A172 (cell line): ENCODE measurements at places on chromosomes 16 and 17. TPM values are rescaled to one million over a fixed set of nuclear protein-coding genes. Genes with fewer than 3 reads are reported as not detected.

SEPTIN12 gene
- total RNA-seq = not detected in 2 replicates

- DNase-seq = no peak
Observed at GRCh38 chr17:80070375-80071115, 30.8 kb upstream of the GAA start.

- no peak for DNase-seq
Observed at GRCh38 chr17:27338536-27338985, 44.6 kb downstream of the WSB1 start.

GRCh38 chr17:66087073-66087472, 104.9 kb downstream of the CEP112 start:
- DNase-seq = no peak

DNA sequence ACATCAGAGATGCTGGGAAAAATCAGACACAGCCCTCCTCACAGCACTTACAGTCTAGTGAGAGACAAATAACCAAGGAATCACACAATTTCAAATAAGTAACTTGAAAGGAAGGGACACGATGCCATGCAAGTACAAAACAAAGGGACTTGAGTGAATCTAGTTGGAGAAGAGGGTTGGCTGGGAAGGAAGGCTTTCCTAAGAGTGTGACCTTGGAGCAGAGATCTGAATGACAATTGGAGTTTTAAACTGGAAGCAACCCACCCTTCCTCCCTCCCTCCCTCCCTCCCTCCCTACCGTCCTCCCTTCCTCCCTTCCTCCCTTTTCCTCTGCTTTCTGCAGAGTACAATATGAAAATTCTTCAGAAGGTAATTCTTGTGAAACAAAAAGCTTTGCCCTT, 31.1 kb downstream of the ADAMTS18 start:
- DNase-seq = no peak

- peak; percentile 76 for DNase-seq
Observed at GRCh38 chr17:47802341-47803022, 19.1 kb downstream of the OSBPL7 start.

DNA sequence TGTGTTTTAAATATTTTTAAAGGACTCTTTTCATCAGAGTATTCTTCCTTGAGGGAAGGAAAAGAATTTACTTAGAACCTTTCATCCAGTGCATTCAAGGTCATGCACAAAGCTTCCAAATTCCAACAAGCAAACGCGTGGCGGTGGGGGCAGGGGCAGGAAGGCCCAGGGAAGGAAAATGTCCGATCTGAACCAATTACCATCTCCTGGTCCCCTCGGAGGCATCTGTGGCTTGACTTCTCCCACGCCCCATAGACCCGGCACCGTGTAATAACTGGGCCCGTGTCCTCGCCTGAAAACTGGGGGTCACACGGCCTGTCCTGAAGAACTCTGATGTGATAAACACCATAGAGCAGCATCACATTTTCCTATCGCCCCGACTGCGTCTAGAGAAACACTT, 18.3 kb downstream of the MEAK7 start:
- DNase-seq = no peak

DNA sequence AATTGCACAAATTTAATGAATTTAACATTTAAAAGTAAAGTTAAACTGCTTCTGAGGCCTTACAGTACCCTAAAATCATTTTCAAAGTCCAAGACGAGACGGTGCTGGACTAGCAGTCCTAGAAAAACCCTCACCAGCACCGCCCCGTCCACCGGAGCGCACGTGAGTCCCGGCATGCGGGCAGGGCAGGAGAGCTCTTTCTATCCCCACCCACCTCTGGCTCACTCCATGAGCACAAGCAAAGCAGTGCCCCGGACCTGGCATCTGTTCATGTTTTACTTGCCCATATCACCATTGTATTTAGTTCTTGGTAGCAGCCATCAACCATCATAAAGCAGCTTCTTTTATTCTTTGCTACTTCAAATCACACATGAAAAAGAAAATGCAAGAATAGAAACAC, 41.7 kb downstream of the ANKRD11 start:
- no peak for DNase-seq
